ENCODE measurements at places on chromosomes 3 and 15. TPM values are rescaled to one million over a fixed set of nuclear protein-coding genes. Genes with fewer than 3 reads are reported as not detected.

The GOLGA8J gene
- total RNA-seq, result not detected

DNA sequence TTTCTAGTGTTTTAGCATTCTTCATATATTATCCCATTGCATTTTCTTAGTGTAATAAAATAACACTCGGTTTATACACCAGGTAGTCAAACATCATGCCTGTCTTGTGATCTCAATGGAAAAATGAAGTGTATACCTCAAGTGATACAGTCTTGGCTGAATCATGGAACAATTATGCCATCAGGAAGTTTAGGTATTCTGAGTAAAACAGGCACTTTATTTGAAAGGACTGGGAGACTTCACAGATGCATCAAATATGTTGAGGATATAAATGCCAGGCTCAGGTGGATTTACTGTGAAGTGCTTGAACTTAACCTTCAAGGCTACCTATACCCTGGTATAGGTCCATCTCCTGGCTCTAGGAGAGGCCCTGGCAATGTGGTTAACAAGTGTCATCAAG, 8.5 kb downstream of the TGFBR2 start:
- no peak for DNase-seq

- DNase-seq, result no peak
These were observed 34.8 kb downstream of the RBPMS2 start for GRCh38 chr15:64740311-64741170.

DNA sequence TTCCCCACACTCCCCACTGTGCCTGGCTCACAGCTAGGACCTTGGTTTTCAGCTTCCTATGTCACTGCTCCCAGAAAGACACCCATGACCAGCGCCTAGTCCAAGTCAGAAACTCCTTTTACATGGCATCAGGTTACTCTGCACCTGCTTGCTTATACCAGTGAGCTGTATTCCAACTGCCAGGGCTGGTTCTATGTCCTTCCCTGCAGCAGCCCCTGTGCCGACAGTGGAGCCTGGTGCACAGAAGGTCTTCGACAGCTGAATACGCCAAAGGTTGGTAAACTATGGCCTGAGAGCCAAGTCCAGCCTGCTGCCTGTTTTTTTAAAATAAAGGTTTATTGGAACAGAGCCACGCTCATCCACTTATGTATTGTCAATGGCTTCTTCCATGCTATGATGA, 102.5 kb downstream of the IQSEC1 start:
- no peak for DNase-seq

DNA sequence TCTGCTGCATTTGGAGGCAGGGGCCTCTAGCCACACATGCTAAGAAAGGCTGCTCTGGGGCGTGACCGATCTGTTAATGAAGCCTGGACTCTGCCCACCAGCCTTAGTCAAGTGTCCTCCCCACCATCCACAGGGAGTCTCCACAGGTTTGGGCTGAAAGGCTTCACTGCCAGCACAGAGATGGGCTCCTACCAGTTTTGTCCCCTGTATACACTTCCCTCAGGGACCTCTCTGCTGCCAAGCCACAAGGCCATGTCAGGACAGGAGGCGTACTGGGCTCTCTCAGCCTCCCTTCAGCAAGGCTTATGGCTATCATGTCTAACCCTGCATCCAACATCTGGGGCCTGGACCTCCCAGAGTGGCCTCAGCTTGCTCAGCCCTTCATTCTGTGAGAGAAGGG, 23.5 kb downstream of the KIF9 start:
- no peak for DNase-seq

GRCh38 chr3:158210067-158210466, 100.2 kb downstream of the RSRC1 start:
- DNase-seq, result no peak

DNA sequence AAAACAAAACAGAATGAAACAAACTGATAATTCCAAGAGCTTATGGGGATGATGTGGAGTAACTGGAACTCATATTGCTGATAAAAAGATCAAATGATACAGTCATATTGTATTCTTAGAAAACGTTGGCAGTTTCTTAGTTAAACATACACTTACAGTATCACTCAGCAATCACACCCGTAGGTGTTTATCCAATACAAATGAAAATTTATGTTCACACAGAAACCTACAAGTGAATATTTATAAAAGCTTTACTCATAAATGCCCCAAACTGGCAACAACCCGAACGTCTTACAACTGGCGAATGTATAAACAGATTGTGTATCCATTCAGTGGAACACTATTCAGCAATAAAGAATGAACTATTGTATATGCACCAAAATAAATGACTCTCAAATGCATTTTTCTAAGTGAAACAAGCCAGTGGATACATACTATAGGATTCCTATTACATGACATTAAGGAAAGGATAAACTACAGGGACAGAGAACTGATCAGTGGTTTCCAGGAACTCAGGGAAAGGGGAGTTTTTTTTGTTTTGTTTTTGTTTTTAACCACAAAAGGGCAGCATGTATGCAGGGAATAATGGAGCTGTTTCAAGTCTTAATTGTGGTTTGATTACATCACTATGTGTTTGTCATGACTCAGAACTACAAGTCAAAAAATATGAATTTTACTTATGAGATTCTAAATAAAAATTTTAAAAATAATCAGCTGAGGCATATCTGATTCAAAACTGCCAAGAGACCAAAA, 71.8 kb upstream of the NDUFB4 start:
- DNase-seq, result no peak

- no peak for DNase-seq
These were observed 10.0 kb downstream of the HEXA start for GRCh38 chr15:72365844-72366243.

The TF gene
- total RNA-seq, result 18.9 TPM

DNA sequence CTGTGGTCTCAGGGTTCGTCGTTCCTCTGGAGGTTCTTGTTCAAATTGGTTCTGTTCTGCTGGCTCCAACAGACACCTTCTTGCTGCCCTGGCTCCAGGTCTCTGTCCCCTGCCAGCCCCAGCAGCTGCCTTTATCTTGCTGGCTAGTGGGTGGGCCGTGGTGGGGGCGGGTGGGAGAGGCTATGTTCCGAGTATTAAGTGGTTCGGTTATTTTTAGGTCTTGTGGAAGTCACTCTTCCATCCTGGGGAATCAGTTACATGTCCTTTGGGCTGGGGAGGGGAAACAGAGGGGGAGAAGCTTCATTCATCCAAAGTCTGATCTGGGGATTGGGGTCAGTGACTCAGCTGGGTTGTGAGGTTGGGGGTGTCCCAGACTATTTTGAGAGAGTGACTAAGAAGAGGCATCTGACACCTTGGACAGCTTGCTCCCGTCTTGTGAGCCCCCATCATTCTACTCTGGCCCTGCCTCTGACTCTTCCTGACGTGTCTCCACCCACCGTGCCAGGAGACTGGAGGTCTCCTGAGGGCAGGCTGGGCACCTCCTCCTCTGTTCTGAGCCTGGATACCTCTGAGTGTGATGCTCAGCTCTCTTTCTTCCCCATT, at the start of gene XIRP1:
XIRP1 (minus strand) TSS at position 106 of the 603 bp plus-strand sequence. CDS start 3,150 bp downstream, outside the sequence.
- no peak for DNase-seq

- no peak for DNase-seq
These were observed 8.7 kb downstream of the SLC27A2 start for GRCh38 chr15:50190723-50191122.

The ADAMTSL3 gene
- total RNA-seq, result 12.1 TPM

- DNase-seq, result no peak
These were observed 30.6 kb upstream of the CP start for GRCh38 chr3:149252272-149252671.

GRCh38 chr3:78562328-78562727, 1205.5 kb downstream of the ROBO1 start:
- DNase-seq, result no peak

DNA sequence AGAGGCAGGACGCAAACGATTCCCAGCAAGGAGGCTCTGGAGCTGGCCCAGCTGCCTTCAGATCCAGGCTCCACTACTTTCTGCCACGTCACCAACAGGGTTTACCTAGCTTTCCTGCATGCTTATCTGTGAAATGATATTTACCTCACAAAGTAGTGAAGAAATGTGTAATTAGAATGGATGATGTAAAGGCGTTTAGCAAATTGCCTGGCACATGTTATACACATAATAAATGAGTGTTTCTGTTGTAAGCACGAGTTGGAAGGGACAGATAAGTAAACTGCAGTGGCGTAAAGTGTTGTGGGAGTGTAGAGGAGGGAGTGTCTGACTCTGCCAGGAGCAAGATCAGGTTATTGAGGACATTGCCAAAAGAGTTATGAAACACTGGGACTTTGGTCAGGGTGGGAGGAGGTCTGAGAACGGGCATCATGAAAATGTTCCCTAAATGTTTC, 3.5 kb upstream of the CHAC1 start:
- peak; percentile 75 for DNase-seq

GRCh38 chr3:59263152-59263551, 213.3 kb upstream of the CFAP20DC start:
- DNase-seq, result no peak

The FAM219B gene
- total RNA-seq, result 22.2 TPM

GRCh38 chr15:69958496-69959084, 139.1 kb downstream of the TLE3 start:
- DNase-seq, result no peak

GRCh38 chr3:56835650-56836227, 34.0 kb upstream of the ARHGEF3 start:
- no peak for DNase-seq

The PLA2G4E gene
- not detected for total RNA-seq

DNA sequence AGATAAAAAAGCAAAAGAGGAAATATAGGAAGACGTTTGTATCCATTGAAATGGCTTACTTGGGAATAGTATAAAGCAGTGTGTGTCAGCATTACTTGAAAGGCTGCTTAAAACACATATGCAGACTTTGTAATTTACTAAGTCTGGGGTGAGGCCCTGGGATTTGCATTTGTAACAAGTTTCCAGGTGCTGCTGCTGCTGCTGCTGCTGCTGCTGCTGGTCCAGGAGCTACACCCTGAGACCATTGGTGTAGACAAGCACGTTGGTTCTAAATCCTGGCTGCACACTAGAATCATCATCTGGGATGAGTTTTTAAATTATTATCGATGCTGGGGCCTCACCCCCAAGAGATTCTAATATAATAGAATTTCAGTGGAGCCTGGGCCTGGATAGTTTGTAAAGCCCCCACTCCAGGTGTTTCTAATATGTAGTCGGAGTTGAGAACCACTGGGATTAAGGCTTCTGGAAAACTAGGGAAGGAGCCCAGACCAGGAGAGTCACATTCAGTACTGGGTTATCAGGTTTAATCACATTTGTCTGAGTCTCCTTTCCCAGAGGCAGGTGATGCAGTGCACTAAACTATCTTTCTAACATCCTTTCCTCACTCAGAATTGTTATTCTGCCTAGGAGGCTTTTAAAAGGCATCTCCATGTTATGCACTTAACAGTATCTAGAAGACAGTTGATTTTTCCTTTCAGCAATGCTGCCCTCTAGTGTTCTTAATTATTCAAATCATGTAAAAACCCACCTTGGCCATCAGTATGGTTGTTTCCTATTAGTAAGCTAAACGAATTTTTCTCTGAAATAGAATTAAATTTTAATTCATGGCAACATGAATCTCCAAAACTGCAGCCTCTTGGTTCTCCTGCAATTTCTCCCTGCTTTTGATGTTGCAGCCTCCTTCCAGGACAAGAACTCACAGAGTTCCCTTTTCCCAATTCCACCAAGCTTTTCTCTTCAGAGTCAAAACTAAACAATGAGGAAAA, 45.4 kb downstream of the SSR3 start:
- DNase-seq, result no peak

- no peak for DNase-seq
These were observed 156.5 kb downstream of the PDCD6IP start for GRCh38 chr3:33954956-33955355.

The ZBBX gene
- total RNA-seq, result not detected

DNA sequence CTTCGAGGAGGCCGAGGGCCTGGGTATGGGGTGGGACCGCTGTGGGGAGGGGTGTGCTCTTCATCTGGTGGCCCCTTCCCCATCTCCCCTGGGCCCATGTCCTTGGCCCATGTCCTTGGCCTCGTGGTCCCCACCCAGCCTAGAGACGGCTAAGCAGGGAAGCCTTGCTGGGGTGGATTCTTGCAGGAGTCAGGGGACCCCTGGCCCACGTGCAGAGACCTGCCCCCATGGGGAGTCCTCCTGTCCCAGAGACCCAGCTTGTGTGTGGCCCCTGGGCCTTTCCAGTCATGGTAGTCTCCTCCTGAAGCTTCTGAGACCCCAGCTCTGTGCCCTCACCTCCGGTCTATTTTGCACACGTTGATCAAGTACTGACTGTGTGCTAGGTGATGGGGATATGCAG, 97.4 kb downstream of the TBC1D2B start:
- no peak for DNase-seq

- no peak for DNase-seq
These were observed 3.6 kb downstream of the TAGLN3 start for GRCh38 chr3:112002096-112002971.

GRCh38 chr3:55511895-55512570, 24.9 kb upstream of the WNT5A start:
- no peak for DNase-seq

DNA sequence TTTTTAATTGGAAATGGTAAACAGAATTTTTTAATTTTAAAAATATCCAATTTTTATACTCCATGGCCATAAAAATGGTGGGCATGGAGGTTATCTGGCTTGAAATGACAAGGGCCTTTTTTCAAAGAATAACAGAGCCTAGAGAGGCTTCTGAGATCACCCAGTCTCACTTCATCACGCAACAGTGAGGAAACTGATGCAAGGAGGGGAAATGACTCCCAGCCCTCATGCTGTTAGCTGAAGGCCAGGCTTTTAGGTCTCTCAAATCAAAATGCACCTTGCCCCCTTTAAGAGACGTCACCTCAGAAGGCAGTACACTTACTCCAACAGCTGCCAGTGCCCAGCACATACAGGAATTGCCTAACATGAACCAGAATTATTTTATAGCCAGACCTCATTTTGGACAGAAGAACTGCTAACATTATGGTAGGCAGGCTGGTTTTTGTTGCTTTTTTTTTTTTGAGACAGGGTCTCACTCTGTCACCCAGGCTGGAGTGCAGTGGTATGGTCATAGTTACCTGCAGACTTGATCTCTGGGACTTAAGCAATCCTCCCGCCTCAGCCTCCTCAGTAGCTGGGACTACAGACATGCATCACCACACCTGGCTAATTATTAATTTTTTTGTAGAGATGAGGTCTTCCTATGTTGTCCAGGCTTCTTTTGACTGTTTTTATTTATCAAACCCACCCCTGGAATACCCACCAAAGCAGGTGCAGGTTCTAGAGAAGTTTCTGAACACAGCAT, 9.1 kb downstream of the RAB43 start:
- DNase-seq, result no peak

The GHSR gene
- not detected for total RNA-seq

GRCh38 chr3:157542711-157543500, 39.7 kb upstream of the VEPH1 start:
- DNase-seq, result peak; percentile 92

GRCh38 chr15:51878446-51879386, 49.3 kb downstream of the TMOD3 start:
- no peak for DNase-seq
